Activated naive CD4-positive, alpha-beta T cell (primary cell): ENCODE measurements at places on chromosomes 2 and 18.

- DNase-seq, result no peak
Observed at GRCh38 chr2:162885281-162886070, 46.9 kb upstream of the KCNH7 start.

DNA sequence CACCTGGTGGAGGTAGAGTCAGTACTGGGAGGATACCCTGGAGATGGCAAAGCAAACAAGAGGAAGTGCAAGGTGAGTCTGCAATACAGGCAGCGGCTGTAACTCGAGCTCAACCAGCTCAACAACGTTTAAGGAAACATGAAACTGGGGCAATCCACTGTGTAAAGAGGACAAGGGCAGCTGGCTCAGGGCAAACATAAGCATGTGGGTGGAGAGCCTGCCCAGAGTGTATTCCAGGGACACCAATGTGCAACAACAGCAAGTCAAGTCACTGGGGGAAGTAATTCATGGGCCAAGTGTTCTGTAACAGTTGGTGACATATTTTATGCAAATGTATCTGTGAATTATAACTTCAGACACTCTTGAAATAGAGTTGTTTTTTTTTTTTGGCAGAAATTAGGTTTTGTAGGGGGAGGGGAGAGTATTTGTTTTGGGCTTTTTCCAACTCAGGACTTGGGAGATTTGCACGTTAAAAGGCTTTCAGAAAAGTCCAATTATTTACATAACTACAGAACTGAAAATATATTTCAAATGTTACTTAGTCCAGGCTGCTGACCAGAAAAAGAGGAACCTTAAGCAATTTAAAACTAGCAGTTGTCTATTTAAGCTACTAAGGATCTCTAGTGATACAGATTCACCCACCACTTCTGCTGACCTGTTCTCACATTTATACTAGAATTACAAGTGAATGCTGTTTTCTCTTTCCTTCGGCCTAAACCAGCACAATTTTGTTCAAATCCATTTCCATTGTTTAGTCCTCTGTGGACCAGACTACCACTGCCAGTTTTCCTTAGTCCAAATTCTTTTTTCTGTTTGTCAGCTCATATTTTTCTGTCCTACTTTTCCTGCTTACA is 18.6 kb downstream of the NRXN1 start:
- DNase-seq, result no peak

DNA sequence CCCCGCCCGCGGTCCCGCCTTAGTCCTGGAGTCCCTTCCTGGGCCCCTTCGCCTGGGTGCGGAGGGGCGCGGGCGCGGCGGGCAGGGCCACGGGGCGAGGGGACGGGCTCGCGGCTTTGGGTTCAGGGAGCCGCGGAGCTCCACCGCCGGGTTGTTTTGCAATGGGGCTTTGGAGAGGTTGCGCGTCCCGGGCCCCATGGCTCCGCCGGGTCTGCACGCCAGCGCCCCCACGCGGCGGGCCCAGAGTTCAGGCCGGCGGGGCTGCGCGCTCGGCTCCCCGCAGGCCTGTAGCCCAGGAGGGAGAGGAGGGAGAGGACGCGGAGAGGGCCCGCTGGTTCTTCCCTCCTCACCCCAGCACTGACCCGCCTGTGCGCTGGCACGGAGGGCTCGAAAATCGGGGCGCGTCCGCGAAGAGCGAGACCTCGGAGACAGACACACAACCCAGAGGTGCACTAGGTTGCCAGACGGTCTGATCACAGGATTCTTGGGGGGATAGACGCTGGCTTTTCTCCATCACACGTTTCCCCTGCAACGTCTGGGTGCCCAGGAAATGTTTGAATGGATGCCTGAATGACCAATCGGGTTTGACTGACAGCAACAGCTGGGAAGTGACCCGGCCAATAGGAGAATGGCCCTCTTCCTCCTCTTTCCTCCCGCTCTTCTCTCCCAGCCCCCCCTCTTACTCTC is 4.9 kb upstream of the SIX2 start:
- no peak for DNase-seq

- DNase-seq, result no peak
Observed at GRCh38 chr2:22628906-22629305, 756.1 kb upstream of the KLHL29 start.

GRCh38 chr2:218833023-218833609 is 1.5 kb upstream of the PRKAG3 start:
- no peak for DNase-seq

DNA sequence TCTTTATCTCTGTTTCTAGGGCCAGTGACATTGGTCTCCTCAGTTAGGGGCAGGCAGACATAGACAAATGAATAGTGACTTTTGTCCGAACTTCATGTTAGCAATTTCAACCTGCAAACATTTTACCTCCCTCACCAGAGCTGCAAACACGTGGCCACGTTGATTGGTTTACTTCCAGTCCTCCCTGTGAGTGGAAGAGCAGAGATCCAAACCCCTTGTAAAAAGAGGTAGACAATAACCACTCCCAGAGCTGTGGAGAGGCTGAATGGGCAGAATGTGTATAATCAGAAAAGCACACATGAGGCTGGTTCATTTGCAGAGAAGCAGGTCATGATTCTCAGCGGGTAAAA is 31.1 kb downstream of the CTIF start:
- no peak for DNase-seq
